Motor neuron (in vitro differentiated cells): ENCODE measurements at places on chromosomes 2 and 18. TPM values are rescaled to one million over a fixed set of nuclear protein-coding genes. Genes with fewer than 3 reads are reported as not detected.

The GPR39 gene
- 1.00 and 1.7 TPM in 2 replicates for total RNA-seq

The RPL37A gene
- total RNA-seq = 9,858 and 10,644 TPM in 2 replicates

The ERBB4 gene
- 17.1 and 17.5 TPM in 2 replicates for total RNA-seq

The C1QL2 gene
- 0.08 and 0.09 TPM in 2 replicates for total RNA-seq

The KLF11 gene
- total RNA-seq = 10.0 and 11.0 TPM in 2 replicates

The UGT1A3 gene
- 0.76 and 1.4 TPM in 2 replicates for total RNA-seq

The CYRIA gene
- total RNA-seq = 15.2 and 16.5 TPM in 2 replicates

The GGCX gene
- total RNA-seq = 27.3 and 29.2 TPM in 2 replicates

The IL37 gene
- total RNA-seq = not detected in 2 replicates

The DNAH7 gene
- total RNA-seq = 15.3 and 19.8 TPM in 2 replicates

The GAREM1 gene
- total RNA-seq = 12.8 and 25.7 TPM in 2 replicates

The NT5DC4 gene
- 1.8 TPM in 1 of 2 replicates, not detected in the other for total RNA-seq

The SPHKAP gene
- 0.04 and 0.42 TPM in 2 replicates for total RNA-seq

The ROCK2 gene
- 36.0 and 41.7 TPM in 2 replicates for total RNA-seq

The ITGA4 gene
- total RNA-seq = 2.4 and 3.2 TPM in 2 replicates

The AFF3 gene
- 26.2 and 28.3 TPM in 2 replicates for total RNA-seq

The GPBAR1 gene
- 0.44 and 0.49 TPM in 2 replicates for total RNA-seq

The PLCD4 gene
- 2.1 and 2.9 TPM in 2 replicates for total RNA-seq

The EN1 gene
- 0.14 and 0.21 TPM in 2 replicates for total RNA-seq

The KIF5C gene
- total RNA-seq = 0.31 and 0.96 TPM in 2 replicates

The ZNF396 gene
- 5.1 and 7.8 TPM in 2 replicates for total RNA-seq

The WNT6 gene
- total RNA-seq = not detected in 2 replicates

The TOGARAM2 gene
- total RNA-seq = 7.6 and 17.3 TPM in 2 replicates

The KIF3C gene
- 56.3 and 57.6 TPM in 2 replicates for total RNA-seq

The CTDSP1 gene
- total RNA-seq = 28.2 and 31.8 TPM in 2 replicates

The CACNB4 gene
- 116 and 118 TPM in 2 replicates for total RNA-seq

The RRM2 gene
- 73.1 and 90.5 TPM in 2 replicates for total RNA-seq

The ZSWIM2 gene
- 0.14 TPM in 1 of 2 replicates, not detected in the other for total RNA-seq

The TRIM43B gene
- total RNA-seq = not detected in 2 replicates

The EEF1B2 gene
- 1,273 and 1,381 TPM in 2 replicates for total RNA-seq

The LYG2 gene
- 0.41 TPM in 1 of 2 replicates, not detected in the other for total RNA-seq

The ABCG5 gene
- 0.21 and 0.26 TPM in 2 replicates for total RNA-seq

The FSIP2 gene
- total RNA-seq = 1.3 and 1.8 TPM in 2 replicates

The LBX2 gene
- 0.36 and 4.0 TPM in 2 replicates for total RNA-seq

The YES1 gene
- total RNA-seq = 54.3 and 57.1 TPM in 2 replicates

The DUSP19 gene
- 3.7 and 4.1 TPM in 2 replicates for total RNA-seq

The SERPINB7 gene
- 0.27 TPM in 1 of 2 replicates, not detected in the other for total RNA-seq

The RIF1 gene
- 31.2 and 36.1 TPM in 2 replicates for total RNA-seq

The TPO gene
- total RNA-seq = 0.27 and 0.47 TPM in 2 replicates

The ICA1L gene
- 15.2 and 15.9 TPM in 2 replicates for total RNA-seq

The GCG gene
- 0.39 TPM in 1 of 2 replicates, not detected in the other for total RNA-seq

The IL36B gene
- total RNA-seq = 0.18 and 0.21 TPM in 2 replicates

The PGAP1 gene
- 32.0 and 38.6 TPM in 2 replicates for total RNA-seq

The CYTIP gene
- not detected in 2 replicates for total RNA-seq

The ZNF514 gene
- total RNA-seq = 20.1 and 21.1 TPM in 2 replicates

The PCARE gene
- 0.09 and 0.41 TPM in 2 replicates for total RNA-seq

The CTLA4 gene
- not detected in 2 replicates for total RNA-seq

The CYBRD1 gene
- total RNA-seq = 1.8 and 1.9 TPM in 2 replicates

The CYP27C1 gene
- 1.6 TPM in 2 replicates for total RNA-seq

The UPP2 gene
- total RNA-seq = 1.1 and 2.9 TPM in 2 replicates

The TLX2 gene
- total RNA-seq = 0.29 and 0.32 TPM in 2 replicates

The APOB gene
- under 0.01 and 0.13 TPM in 2 replicates for total RNA-seq

The LIPG gene
- total RNA-seq = 14.4 and 16.1 TPM in 2 replicates

The REG3G gene
- not detected in 2 replicates for total RNA-seq
